ENCODE measurements at places on chromosomes 4 and X.

- DNase-seq = no peak
These were observed 20.8 kb downstream of the CLCN4 start for GRCh38 chrX:10177601-10178000.

DNA sequence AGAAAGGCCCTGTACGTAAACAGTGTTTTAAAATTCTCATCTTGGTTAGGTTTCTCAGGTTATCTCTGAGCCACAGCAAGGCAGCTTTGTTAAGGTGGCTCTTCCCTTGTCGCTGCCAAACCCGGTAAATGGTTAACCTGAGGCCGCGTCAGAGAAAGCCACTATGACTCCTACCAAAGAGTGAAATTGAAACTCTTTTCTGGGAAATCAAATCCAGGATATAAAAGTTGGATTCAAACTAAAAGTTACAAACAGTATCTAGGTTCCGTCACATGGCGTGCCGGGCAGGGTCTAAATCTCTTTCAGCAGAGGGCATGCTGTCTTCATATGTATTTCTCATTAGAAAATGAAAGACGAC, 433 bp downstream of the MMAA start:
- peak; percentile 73 for DNase-seq

DNA sequence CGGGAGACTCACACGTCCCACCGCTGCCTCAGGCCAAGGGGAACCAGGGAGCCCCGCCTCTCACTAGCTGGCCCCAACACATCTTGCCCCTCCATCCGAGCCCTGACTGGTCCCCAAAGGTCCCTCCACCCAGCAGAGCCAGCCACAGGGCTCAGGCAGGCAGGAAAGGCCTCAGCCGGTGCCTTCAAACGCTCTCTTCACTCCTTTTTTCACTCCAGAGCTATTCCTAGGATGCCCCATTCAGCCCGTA, 1.5 kb upstream of the ARHGAP4 start:
- no peak for DNase-seq

DNA sequence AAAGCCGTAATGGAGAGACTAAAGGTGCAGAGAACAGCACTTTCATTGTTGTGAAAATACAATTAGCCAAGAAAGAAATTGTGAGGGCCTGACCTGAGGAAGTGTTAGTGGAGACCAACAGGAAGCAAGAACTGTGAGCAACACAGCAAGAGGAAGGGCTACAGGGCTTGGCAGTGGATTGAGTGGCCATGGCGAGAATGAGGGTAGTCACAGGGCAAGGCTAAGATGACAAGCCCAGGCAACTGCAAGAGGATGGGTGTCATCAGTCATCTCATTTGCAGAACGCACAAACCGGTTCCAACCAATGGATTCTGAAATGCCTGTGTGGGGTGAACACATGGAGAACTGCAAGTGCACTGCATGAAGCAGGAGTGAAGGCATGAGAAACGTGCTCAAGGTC, 3.6 kb downstream of the SLC10A6 start:
- DNase-seq = no peak

- peak; percentile 35 for DNase-seq
These were observed 54.7 kb upstream of the PRDM8 start for GRCh38 chr4:80142394-80143306.

DNA sequence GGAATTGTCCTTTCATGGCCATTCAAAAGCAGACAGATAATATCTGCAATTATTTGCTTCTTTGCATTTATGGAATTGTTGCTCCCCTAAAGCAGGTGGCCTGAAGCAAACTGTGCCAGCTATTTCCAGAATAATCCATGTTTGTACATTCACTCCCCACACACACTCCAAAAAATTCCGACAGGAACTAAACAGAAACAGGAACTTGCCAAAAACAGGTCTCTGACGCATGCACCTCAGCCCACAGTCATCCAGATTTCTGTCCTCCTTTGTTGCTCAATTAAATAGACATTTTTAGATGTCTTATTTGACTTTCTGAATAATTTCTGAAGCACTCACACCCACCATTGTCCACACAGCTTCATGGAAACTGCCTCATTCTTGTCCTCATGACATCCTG, 71.5 kb upstream of the EDNRA start:
- DNase-seq = no peak

- no peak for DNase-seq
These were observed 8.7 kb downstream of the P2RY8 start for GRCh38 chrX:1528186-1528883.

DNA sequence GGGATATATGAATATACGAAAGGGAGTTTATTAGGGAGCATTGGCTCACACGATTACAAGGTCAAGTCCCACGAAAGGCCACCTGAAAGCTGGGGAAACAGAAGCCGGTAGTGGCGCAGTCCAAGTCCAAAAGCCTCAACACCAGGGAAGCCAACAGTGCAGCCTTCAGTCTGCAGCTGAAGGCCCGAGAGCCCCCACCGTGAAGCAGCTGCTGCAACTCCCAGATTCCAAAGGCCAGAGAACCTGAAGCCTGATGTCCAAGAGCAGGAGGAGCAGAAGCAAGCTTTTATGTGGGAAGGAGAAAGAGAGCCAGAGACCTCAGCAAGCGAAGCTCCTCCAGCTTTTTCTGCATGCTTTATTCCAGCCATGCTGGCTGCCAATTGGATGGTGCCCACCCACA, 275.8 kb downstream of the PTTG2 start:
- DNase-seq = no peak

DNA sequence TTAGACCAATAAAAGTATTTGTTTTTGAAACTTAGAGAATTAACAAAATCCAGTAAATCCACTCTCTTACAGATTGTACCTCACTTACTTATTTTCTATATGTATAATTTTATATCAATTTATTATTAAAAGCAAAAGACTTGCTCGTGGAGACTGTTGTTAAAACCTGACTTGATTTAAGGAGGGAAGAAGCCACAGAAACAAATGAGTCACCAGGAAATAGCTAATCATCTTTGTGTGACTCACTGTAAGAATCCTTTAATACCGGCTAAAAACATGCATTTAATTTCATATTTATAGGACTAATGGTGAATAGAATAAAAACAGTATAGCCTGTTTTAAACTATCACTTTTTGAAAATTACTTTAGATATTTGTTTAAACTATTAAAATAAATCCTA, 29.9 kb upstream of the UBE2NL start:
- no peak for DNase-seq

DNA sequence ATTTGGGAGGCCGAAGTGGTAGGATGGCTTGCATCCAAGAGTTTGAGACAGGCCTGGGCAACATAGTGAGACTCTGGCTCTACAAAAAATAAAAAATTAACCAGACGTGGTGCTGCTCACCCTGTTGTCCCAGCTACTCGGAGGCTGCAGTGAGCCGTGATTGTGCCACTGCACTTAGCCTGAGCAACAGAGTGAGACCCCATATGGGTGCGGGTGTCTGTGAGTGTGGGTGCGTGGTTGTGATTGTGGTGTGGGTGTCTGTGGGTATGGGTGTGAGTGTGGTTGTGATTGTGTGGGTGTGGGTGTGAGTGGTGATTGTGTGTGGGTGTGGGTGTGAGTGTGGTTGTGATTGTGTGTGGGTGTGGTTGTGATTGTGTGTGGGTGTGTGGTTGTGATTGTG, 114.6 kb downstream of the UBE2K start:
- DNase-seq = no peak

GRCh38 chr4:106172861-106173260, 143.1 kb downstream of the TBCK start:
- DNase-seq = no peak

GRCh38 chr4:85420831-85421230, 54.1 kb upstream of the ARHGAP24 start:
- no peak for DNase-seq

- DNase-seq = no peak
These were observed 422.6 kb upstream of the DIPK2B start for GRCh38 chrX:45623266-45623665.

DNA sequence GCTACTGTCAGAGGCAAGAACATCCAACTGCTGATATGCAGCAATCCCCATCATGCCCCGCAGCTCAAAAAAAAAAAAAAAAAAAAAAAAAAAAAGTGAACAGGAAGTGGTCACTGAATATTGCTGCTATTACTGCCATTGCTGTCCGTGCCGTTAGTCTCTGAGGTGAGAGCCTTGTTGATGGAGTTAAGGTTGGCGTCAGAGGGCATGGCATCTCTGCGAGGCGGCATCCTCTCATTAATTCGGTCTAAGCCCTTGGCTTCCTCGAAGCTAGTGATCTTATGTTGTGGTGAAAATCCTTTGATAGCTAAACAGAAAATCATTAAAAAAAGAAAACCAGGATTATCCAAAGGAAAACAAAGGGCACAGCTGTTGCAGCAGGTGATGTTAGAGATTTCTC, 321.6 kb downstream of the PPP3CA start:
- no peak for DNase-seq

DNA sequence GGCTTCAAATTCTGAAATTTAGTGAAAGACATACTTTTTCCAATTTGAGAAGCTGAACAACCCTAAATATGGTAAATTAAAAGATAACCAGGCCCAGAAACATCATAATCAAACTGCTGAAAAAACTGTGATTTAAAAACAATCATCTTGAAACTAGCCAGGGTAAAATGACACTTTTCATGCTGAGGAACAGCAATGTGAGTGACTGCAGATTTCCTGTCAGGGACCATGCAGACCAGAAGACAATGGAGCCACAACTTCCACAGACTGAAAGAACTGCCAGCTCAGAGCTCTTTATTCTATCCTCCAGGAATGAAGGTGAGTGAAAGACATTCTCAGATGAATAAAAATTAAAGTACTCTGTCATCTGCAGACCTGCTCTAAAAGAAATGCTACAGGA, 73.3 kb downstream of the NAT8L start:
- no peak for DNase-seq

- no peak for DNase-seq
These were observed 36.8 kb upstream of the TMEM184C start for GRCh38 chr4:147580396-147580795.

DNA sequence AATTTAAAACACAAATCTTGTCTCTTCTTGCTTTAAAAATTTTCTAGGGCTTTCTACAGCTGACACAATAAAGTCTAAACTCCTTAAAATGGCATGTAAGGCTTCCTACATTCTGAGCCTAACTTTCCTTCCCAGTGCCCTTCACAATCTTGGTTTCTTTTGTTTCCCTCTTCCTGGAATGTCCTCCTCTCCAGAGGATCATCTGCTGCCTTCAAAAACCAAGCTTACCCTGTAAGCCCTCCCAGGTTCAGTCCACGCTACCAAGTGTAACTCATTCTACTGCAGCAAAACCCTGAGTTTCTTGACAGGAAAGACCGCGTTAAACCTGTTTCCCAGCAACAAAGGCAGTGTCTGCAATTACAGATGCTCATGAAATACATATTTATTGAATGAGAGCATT, 91.3 kb downstream of the SHISA3 start:
- no peak for DNase-seq

Data from hematopoietic multipotent progenitor cell treated with erythropoietin and hydrocortisone succinate and interleukin-3 and kit ligand, for 6 days (in vitro differentiated cells).